ENCODE measurements at places on chromosomes 11 and 22.

GRCh38 chr11:85602526-85603213 is 24.5 kb downstream of the DLG2 start:
- DNase-seq: no peak

DNA sequence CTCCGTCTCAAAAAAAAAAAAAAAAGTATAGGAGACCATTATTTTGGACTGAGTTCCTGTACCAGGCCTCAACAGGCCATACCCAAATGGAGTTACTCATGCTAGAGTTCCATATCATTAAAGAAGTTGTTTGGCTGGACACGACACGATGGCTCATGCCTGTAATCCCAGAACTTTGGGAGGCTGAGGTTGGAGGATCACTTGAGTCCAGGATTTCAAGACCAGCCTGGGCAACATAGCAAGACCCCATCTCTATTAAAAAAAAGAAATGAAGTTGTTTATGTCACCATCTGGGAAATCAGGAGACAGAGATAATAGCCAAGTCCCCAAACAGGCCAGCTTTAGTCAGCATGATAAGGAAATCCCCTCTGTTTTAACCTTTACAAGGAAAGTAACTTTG is 6.7 kb upstream of the FNBP4 start:
- DNase-seq: no peak

GRCh38 chr11:83087035-83087434 is 15.3 kb upstream of the RAB30 start:
- no peak for DNase-seq

DNA sequence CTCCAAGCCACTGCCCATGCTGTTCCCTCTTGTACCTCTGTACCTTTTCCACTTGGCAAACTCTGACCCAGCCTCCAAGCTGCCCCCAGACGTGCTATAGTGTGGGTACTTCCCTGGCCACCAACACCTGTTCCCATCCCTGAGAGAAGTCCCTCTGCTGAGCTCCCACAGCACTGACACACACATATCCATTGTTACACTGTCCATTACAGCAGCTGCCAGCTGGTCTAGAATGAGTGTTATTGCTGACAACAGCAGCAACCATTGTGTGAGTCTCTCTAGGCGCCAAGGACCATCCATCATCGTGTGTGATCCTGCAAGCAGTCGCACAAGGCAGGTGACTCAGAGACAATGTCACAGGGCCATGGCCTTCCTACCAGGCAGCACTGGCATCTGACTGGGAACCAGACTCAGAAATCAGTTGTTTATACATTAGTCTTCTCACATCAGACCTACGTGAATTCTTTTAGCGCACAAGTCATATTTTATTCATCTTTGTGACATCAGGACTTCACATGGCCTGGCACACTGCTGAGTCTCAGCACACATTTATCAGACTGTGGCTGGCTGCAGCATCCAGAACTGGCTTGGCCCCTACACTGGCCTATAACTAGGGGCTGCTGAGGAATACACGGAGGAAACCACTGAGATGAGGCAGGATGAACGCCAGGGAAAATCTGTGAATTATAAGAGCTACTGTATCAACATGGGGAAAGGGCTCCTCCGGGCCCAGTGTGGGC is 56.4 kb downstream of the SGSM3 start:
- DNase-seq: no peak

DNA sequence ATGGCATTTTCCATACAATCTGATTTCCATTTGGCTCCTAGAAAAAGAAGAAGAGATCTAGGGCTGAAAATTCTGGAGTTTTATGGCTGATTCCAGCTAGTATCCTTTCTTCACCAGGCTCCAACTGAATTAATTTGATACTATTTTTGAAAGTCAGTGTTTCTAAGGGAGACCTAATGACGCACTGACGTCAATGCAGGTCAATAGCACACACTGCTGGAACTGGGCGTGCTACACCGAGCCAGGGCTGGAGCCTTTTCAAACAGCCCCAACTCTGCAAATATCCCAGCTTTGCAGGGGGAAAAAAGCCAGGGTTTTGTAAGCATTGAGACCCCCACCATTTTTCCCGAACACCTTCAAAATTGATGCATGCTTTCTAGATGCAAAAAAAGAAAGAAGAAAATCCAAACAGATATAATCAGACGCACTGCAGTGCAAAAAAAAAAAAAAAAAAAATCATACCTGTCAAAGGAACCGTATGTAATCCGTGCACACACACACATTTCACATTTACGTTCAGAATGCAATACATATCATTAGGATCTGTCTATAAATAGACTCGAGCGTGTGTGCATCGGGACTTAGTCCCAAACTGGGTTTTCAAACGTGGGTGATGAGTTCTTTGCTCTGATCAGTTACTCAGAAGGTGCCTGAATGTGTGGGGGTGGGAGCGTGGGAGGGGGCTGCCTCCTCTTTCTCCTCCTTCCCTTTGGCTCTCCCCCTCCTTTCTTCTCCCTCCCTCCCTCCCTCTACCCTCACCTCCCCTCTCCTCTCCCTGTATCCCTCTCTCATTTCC is 124.5 kb upstream of the HSD17B12 start:
- no peak for DNase-seq

- no peak for DNase-seq
Observed at GRCh38 chr11:132101881-132102280, 731.5 kb downstream of the NTM start.

DNA sequence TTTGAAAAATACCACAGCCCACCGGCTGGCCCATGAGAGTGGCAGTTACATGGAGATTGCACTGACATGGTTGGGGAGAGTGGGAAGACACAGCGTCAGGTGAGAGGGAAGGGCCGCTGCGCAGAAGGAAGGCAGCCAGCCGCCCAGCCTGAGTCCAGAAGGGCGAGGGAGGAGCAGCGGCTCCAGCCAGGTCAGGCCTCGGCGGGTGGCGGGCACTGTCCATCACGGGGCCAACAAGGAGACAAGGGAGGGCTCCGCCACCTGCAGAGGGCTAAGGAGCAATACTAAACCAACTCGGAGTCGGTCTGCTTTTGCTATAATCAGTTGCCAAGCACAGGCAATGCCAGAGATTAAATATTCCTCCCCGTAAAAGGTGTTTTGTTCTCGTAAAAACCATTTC is 384.5 kb downstream of the TBC1D22A start:
- no peak for DNase-seq

DNA sequence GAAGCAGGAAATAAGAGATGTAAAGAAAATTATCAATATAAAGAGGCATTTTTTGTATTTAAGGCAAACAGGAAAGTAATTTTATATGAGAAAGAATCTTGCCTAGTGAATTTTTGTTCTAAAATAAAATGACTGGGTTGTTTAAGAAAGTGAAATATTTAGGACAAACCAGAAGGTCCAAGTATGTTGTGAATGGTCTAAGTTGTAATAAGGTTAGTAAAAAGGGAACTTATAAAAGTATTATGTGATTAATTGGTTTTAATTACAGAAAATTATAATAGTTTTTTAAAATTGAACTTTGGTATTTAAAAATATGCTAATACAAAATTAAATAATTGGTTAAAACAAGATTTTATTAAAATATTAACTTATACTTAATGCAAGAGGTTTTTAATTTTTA is 26.6 kb upstream of the EI24 start:
- DNase-seq: no peak

Measured in CD4-positive, alpha-beta T cell treated with Interleukin-1 beta for 1 hour (primary cell).